ENCODE measurements at places on chromosomes 1 and 21.

DNA sequence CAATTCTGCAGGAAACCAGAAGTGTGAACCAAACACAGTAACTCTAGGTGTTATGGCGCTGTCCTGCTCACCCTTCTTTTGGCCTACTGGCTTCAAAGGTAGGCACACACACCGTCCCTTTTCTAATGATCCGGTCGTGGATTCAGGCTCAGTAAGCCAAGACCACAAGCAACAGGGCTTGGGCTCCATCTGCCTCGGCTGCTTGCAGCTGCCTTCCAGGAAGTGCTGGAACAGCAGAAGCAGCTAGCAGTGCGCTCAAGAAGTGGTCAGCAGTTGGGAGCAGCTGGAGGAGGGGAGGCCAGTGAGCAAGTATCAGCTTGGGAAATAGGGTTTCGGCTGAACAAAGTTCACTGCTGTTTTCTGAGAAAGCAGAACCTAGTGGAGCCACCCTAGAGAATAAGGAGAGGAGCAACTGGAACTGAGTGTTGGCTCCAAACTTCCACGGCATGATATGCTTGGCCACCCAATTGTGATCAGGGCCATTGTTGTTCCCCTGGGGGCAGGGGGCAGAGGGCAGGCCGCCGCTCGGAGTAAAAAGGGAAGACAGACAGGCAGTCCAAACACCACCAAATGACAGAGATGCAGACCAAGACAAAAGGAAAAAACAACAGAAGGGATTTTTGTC lies 173.4 kb downstream of the TOMM20 start:
- DNase-seq: no peak

DNA sequence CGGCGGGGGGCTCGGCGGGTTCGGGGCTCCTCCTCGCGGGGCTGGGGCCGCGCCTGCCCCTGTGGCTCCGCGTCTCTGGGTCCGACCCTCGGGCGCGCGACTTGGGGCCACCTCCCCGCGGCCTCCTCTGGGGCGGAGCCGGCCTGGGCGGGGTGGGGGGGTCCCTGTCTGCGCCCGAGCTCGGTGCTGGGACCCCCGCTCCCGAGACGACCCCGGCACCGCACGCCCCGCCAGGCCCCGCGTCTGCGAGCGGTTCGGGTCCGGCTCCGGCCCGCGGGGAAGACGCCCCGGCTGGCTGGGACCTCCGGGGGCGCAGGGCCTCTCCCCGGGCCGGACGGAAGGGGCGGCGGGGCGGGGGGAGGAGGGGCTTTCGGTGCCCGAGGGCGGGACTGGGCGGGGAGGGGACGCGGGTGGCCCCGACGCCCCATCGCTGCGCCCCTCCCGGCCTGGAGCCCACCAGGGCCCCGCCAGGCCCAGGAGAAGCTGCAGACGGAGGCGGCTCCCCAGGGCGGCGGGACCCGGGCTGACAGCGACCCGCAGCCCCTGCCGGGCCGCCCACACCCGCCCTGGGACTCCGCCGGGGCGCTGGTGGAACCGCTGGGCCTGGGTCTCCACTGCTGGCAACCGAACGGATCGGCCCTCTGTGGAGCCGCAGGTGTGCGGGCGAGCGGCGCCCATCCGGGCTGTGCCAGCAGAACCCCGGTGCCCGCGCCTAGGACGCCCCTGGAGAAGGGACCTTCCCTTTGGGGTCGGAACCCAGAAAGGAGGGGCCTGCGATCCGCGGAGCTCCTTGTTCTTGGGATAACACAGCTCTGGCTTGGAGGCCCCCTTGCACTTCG lies 610 bp downstream of the COL6A2 start:
- DNase-seq: no peak

- DNase-seq: no peak
These were observed 39.4 kb downstream of the IGFN1 start for GRCh38 chr1:201229771-201230635.

GRCh38 chr1:240586006-240586405 lies 25.9 kb downstream of the GREM2 start:
- DNase-seq: no peak

DNA sequence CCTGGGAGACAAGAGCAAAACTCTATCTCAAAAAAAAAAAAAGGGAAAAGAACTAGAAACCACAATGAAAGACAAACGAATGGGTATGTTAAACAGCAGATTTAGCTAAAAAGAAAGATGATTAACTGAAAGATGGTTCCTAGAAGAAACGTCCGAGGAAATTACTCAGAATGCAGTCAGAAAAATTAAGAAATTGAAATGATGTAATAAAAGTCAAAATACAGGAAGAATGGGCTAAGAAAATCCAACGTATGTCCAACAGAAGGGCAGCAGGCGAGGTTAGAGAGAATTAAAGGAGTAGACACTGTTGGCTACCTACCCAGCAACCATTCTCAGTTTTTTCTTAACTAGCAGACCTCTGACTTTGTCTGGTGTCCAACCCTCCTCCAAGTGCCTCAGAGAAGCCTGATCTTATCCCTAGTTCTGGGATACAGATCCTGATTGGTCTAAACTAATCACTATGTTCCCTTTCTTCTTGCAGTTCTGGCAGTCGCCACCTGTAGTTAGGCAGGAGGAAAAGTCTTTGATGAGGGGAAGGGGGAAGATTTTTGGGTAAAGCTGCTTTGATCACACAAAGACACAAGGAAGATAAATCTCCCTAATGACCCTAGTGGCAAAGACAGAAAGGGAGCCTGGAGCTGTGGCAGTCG lies 25.7 kb downstream of the GPR161 start:
- DNase-seq: no peak

DNA sequence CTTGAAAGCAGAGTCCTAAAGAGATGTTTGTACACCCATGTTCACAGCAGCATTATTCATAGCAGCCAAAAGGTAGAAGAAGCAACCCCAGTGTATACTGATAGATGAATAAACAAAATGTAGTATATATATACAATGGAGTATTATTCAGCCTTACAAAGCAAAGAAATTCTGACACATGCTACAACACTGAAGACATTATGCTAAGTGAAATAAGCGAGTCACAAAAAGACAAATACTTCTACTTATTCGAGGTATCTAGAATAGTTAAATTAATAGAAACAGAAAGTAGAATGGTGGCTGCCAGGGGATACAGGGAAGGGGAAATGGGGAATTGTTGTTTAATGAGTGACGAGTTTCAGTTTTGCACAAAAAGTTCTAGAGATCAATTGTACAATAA lies 23.5 kb downstream of the COP1 start:
- DNase-seq: no peak

DNA sequence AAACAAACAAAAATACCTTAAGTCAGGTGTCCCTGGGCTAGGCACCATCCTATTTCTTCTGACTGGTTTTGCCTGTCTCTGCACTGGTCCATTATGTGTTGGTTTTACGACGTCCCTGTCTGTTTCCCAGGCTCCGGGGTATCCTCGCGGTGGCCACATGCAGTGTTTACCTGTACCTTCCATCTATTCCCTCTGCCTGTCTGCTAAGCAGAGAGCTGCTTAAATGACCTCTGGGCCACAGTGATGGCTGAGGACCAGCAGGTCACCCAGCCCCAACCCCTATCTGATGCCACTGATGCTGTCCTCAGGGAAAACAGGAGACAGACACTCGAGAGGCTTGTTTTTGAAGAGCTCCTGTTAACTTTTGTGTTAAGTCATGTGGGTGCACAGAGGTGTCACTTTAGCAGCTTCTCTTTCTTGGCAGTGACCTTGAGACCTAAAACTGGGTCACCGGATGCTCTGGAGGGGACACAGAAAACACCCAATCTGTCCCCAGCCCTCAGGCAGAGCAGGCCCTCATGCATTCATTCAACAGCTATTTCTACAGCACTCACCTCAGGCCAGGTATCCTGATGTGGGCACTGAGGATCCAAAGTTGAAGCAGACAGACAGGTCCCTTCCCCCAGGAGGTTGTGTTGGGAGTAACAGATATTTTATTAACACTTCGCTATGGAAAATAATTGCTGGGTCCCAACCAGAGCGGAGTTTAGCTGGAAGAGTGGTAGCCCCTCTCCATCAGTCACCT lies 4.4 kb upstream of the EFHD2 start:
- no peak for DNase-seq

DNA sequence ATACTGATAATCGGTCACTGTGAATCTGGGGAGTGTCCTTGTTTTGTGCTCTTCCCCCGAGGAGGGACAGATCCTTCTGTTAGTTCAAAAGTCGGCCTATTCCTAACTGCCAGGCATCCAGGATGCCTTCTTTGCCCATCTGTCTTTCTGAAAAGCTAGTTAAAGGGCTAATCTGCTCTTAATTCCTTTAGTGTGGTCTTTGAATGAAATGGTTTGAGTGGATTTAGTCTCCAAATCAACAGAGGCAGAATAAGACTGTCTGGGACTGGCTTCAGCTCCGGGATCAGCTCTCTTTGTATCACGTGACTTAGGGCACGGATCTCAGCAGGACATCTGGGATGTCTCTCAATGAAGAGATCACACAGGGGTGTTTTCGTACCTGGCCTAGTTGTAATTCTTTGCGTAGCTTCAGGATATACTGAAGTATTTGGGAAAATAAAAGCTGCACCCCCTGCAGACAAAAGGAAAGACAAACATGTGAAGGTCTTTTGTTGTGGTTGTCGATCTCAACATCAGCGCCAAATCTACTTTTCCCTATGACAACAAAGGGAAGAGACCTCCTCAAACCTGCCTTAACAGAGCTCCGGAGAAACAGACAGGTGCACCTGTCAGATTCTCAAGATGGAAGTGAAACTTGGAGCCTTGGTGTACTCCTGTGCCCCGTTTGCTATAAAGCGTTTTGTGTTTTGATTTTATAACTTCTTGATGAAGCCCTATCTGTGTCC lies 97.9 kb downstream of the ERG start:
- DNase-seq: no peak

- no peak for DNase-seq
These were observed 287.3 kb downstream of the VAV3 start for GRCh38 chr1:107677697-107678096.
